CD4-positive, alpha-beta memory T cell (primary cell): ENCODE measurements at places on chromosomes 3 and 15.

DNA sequence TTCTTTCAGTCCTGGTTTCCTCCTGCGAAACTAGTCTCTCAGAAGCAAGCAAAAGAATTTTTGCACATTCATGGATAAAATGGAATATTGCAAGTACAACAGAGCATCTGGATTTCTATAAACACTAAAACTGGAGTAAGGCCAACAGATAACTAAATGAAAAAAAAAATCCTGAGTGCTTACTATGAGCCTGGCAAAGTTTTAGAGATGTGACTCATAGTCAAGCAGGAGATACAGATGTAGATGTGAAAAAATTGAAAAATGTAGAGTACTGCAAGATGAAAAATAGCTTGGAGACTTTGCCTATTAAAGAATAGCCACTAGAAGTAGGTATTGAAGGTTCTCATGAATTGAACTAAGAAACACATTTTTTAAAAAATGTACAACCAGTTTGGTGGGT is 397.4 kb downstream of the OTOL1 start:
- no peak for DNase-seq

DNA sequence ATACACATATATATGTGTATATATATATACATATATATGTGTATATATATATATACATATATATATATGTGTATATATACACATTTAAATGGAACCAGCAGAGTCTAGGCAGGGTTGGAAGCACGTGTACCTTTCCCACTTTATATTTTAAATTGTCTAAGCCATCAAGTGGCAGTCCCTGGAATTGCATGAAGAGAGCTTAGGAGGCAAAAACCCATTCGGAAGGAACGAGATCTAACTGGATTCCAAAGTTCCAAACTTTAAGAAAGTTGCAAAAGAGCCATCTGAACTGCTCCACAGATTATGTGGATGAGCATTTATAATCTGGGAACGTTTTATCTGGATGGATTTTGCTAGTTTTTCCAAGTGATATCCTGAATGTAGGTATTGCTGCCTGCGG is 186.5 kb downstream of the FOXP1 start:
- no peak for DNase-seq

GRCh38 chr15:46296797-46297196 is 662.0 kb downstream of the SQOR start:
- DNase-seq: no peak

GRCh38 chr3:121941592-121941991 is 47.4 kb downstream of the SLC15A2 start:
- no peak for DNase-seq

- no peak for DNase-seq
These were observed 1.2 kb downstream of the PSTPIP1 start for GRCh38 chr15:76996076-76996525.

- DNase-seq: no peak
These were observed 76.6 kb downstream of the AQP9 start for GRCh38 chr15:58214591-58215340.

DNA sequence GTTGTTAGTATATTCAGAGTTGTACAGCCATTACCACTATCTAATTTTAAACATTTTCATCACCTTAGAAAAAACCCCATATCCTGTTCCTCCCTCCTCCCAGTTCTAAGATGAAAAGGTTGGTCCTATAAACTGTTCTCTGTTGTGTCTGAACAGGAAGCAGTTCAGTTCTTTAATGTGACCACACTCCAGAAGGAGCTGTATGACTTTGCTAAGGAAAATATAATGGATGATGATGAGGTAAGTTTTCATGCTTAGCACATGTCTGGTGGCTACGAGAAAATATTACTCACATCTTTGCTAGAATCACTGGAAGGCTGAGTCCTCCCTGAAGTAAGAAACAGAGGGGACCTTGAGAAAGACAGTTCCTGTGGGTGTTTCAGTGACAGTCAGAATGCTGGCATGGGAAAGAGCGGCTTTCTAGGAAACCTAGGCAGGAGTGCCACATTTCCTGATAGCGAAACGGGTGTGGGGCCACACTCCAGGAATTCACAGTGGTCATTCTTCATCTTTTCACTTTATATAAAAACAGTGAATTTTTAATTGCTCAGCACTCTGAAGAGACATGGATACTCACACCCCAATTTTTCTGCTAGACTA is 20.3 kb downstream of the CRTAP start:
- DNase-seq: no peak

DNA sequence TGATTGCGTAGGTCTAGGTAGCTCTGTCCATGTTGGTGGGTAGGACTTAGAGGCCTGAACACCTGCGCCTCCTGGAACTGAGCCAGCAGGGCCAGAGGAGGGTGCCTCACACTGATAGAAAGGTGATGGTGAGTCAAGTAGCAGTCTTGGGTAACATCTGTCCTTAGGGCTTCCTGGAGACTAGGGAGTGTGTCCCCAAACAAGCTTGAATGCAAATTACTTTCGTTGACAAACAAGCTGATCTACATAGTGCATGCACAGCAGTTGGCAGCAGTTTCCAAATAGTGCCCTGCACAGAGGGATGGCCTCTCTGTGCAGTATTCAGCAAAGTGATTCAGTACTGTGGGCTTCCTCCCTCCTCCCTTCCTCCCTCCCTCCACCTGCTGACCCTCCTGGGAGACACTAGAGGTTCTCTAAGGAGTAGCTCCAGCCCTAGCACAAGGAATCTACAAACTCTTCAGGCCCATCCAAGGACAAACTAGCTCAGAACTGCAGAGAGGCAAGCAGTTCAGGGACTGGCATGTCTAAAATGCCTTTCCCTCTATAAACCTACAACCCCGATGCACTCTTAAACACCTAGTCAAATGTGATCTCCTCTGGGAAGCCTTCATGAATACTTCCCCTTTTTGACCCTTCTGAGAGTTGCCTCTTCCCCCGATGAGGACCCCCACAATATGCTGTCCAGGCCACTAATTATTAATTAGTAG is 61.0 kb downstream of the TLE3 start:
- no peak for DNase-seq

GRCh38 chr3:165128544-165128943 is 50.2 kb upstream of the SI start:
- no peak for DNase-seq
